ENCODE measurements at places on chromosomes 2 and 18. TPM values are rescaled to one million over a fixed set of nuclear protein-coding genes. Genes with fewer than 3 reads are reported as not detected.

The SDC1 gene
- total RNA-seq = 56.8 TPM

DNA sequence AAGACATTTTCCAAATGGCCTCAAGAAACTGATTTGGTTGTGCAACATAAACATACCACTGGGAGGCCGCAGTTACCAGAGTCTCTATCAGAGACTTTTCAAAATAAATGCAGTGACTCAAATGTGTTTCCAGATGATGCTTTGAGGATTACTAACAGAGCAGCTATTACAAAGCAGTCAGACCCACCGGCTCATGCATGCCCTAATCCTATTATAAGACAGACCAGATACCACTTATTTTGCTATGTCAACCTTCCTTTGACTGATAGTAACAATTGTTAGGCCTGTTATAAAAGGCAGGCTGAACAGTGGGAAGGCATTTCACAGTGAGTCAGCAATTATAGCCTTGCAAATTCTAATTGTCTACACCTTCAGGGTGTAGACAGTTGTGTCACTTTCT, 217.7 kb downstream of the LRRTM1 start:
- peak; percentile 86 for DNase-seq
- H3K4me3 ChIP-seq = no peak overlapping the region
- H3K36me3 ChIP-seq = no peaks in the 10 kb centered on the region
- H3K4me1 ChIP-seq = peaks cover 3% of the 10 kb centered on the region

DNA sequence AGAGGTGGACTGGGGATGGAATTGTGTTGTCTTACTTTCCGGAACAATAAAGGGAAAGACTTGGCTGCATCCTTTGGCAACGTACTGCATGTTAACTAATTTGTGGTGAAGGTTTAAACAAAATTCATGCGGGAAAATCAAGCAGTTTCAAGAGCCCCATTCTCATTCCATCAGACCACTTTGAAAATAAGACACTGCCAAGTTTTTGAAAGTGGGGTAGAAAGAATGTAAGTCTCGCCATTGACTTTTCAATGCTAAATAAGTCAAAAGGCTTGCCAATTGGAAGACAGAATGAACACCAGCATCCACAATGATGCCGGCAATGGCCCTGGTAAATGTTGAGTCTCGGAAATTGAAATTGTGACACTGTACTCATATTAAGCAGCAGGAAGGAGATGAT, 322.0 kb downstream of the RND3 start:
- DNase-seq = peak; percentile 96
- peaks cover 9% of the 10 kb centered on the region for H3K4me1 ChIP-seq
- no peaks in the 10 kb centered on the region for H3K36me3 ChIP-seq
- no peak overlapping the region for H3K27ac ChIP-seq

GRCh38 chr2:130349174-130349573, 6.5 kb downstream of the IMP4 start:
- H3K36me3 ChIP-seq = peaks cover 29% of the 10 kb centered on the region
- H3K27me3 ChIP-seq = no peaks in the 10 kb centered on the region
- H3K27ac ChIP-seq = no peak overlapping the region
- no peak for DNase-seq

DNA sequence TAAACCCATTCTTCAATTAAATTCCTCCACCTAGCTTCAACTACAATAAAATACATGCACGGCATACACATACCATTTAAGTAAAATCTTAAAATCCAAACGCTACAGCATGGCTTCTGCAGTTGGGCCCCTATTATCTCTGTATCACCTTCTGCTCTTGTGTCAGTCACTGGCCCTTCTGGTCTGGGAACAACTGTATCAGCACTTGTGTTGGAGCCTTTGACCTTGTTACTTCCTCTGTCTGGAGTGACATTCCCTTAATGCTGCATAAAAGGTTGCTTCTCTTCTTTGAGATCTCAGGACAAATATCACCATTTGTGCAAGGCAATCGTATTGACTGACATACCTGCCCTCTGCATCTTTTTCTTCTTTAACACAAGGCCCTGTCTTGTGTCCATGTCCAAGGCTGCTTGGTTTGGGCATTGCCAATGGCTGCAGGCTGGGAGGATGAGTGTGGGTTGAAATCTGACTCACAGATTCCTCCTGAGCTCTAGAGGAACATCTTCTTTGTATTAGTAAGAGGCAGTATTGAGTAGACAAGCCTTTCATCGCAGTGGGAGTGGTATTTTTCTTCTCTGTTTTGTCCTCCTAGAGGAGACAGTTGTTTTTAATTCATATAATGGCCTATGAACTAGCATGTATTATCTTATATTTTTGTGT, 267.8 kb upstream of the TRIB2 start:
- no peak overlapping the region for H3K27ac ChIP-seq
- H3K4me1 ChIP-seq = peaks cover 9% of the 10 kb centered on the region
- no peaks in the 10 kb centered on the region for H3K36me3 ChIP-seq
- no peaks in the 10 kb centered on the region for H3K27me3 ChIP-seq
- DNase-seq = peak; percentile 29

- no peak overlapping the region for H3K4me3 ChIP-seq
- no peak overlapping the region for H3K27ac ChIP-seq
- no peaks in the 10 kb centered on the region for H3K27me3 ChIP-seq
- no peaks in the 10 kb centered on the region for H3K36me3 ChIP-seq
- H3K4me1 ChIP-seq = no peaks in the 10 kb centered on the region
Observed at GRCh38 chr2:54755641-54756326, 32.3 kb downstream of the EML6 start.

The DSEL gene
- 157 TPM for total RNA-seq

DNA sequence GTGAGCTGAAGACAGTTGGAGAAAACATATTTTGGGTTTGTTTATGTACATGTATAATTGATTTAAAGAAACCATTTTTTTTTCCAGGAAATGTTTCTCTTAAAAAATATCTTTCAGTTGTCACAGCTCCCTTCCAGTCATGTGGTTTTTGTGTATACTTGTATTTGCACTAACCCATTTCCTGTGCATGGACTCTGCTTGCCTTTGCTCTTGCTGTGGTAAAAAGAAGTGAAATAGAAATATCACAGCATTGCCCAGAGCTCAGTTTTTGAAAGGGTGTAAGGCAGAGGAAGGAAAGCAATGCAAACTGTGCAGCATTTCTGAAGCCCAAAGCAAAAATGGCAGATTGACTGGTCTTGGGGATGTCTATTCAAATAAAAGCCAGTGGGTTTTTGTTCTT, 10.4 kb upstream of the DOCK10 start:
- no peak overlapping the region for H3K4me3 ChIP-seq
- no peaks in the 10 kb centered on the region for H3K4me1 ChIP-seq
- H3K36me3 ChIP-seq = no peaks in the 10 kb centered on the region
- no peaks in the 10 kb centered on the region for H3K27me3 ChIP-seq

The CCDC74B gene
- total RNA-seq = 3.1 TPM

DNA sequence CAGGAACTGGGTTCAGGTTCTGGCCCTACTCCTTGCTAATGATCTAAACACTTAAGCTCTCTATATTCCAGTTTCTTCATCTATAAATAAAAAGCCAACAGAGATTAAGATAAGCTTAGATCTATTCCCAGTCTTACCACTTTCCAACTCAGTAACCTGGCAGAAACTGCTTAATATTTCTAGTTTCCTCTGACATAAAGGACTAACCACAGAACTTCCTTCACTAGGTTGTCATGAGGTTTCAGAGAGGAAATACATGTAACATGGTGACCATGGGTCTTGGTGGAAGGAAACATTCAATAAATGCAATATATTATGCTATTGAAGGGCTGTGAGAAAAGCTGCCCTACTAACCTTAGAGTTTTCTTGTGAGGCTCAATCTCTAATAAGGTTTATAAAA, 114.4 kb upstream of the PDE1A start:
- no peak for DNase-seq
- H3K36me3 ChIP-seq = no peaks in the 10 kb centered on the region
- H3K4me3 ChIP-seq = no peak overlapping the region
- no peaks in the 10 kb centered on the region for H3K27me3 ChIP-seq
- no peak overlapping the region for H3K27ac ChIP-seq

DNA sequence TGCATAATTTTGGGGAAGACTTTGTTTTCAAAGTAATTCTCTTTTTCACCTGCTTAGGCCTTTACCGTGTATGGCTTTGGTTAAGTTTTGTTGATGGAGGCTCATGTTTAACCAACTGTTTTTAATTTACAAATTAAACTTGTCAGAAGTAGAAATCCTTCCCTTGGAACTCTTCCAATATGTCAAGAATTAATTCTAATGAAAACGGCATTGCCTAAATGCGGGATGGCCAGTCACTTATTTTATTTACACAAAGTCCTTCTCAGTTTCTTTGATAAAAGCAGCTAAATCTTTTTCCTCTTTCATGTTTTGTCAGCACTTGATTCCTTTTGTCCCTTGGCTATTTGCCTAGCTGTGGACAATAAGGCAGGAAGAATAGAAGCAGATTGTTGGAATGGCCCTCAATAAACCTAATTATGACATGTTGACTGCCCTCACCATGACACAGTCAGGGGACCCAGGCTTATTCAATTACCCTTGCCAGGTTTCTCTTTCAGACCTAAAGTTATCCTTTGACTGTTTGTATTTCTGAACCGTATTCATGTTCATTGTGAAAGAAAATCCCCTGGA, 26.3 kb downstream of the PAX3 start:
- DNase-seq = no peak
- no peak overlapping the region for H3K4me3 ChIP-seq
- no peak overlapping the region for H3K27ac ChIP-seq
- H3K36me3 ChIP-seq = no peaks in the 10 kb centered on the region
- H3K27me3 ChIP-seq = no peaks in the 10 kb centered on the region

GRCh38 chr2:42028571-42029148, 19.2 kb upstream of the PKDCC start:
- peaks cover 2% of the 10 kb centered on the region for H3K4me1 ChIP-seq
- H3K27ac ChIP-seq = no peak overlapping the region
- no peaks in the 10 kb centered on the region for H3K36me3 ChIP-seq
- H3K27me3 ChIP-seq = peaks cover 16% of the 10 kb centered on the region
- DNase-seq = no peak
- H3K4me3 ChIP-seq = no peak overlapping the region

All from fibroblast of lung (primary cell).